ENCODE measurements at places on chromosomes 3 and 15.

- no peak for DNase-seq
- H3K36me3 ChIP-seq: no peaks in the 10 kb centered on the region
- peaks cover 22% of the 10 kb centered on the region for H3K4me1 ChIP-seq
Observed at GRCh38 chr3:150254309-150254708, 153.8 kb upstream of the TSC22D2 start.

DNA sequence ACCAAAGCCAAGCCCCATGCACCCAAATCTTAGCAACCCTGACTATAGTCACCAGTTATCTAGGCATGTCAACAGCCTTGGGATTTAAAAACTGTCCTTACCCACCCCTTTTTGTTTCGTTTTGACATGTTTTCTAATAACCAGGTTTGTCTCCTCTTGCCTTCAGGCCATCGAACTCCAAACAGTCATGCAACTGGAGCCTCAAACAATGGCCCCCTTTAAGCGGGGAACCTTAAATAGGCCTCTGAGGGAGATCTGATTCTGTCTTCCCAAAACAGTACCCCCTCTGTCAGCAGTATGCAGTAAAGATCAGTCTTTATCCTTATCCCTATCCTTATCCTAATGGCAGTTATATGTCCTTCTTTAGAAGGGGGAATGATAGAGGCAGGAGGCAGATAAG, 105.7 kb downstream of the DPH6 start:
- H3K27me3 ChIP-seq: no peaks in the 10 kb centered on the region
- H3K36me3 ChIP-seq: no peaks in the 10 kb centered on the region
- DNase-seq: no peak

GRCh38 chr3:107416138-107416537, 38.9 kb downstream of the CCDC54 start:
- no peaks in the 10 kb centered on the region for H3K36me3 ChIP-seq
- H3K4me3 ChIP-seq: no peak overlapping the region
- H3K27me3 ChIP-seq: no peaks in the 10 kb centered on the region
- DNase-seq: peak; percentile 14
- no peak overlapping the region for H3K27ac ChIP-seq

DNA sequence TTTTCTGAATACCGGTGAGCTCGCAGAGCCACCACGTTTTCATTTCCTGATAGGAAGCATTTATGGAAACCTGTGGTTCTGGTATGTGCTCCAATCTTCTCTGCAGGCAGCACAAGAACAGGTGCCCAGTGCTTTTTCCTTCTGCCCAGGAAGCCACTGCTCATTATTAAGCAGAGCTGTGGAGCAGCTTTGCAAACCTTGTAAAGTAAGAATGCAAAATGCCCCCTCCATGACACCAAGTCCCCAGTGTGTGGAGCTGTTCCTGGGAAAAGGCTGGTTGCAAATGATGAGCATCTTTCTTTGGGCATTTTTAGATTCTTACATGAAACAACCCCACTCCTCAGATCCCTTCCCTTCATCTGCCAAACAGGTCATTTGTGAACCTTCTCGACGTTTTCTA, 65.7 kb upstream of the MRPL3 start:
- H3K4me3 ChIP-seq: no peak overlapping the region
- no peaks in the 10 kb centered on the region for H3K4me1 ChIP-seq
- DNase-seq: no peak
- H3K36me3 ChIP-seq: no peaks in the 10 kb centered on the region
- no peak overlapping the region for H3K27ac ChIP-seq

DNA sequence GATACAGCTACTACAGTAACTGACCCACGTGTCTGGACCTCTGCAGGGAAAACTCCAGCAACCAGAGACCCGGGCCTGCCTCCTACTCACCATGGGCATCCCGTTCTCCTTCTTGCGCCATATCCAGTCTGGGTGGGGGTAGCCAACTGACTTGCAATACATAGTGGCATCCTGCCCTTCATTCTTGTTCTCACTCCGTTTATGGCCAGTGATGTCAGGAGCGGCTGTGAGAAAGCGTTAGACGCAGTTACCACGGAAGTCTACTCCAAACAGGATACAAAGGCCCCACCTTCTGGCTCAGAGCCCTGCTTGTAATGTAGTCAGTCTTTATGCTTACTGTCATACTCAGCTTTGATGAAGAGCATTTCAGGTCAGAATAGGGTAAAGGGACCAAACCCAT, 59.6 kb downstream of the NPTN start:
- peak; percentile 94 for DNase-seq
- H3K27me3 ChIP-seq: no peaks in the 10 kb centered on the region
- peaks cover 4% of the 10 kb centered on the region for H3K4me1 ChIP-seq
- peaks cover 12% of the 10 kb centered on the region for H3K36me3 ChIP-seq
- H3K4me3 ChIP-seq: no peak overlapping the region
- peak overlapping the region; percentile 59 for H3K27ac ChIP-seq

DNA sequence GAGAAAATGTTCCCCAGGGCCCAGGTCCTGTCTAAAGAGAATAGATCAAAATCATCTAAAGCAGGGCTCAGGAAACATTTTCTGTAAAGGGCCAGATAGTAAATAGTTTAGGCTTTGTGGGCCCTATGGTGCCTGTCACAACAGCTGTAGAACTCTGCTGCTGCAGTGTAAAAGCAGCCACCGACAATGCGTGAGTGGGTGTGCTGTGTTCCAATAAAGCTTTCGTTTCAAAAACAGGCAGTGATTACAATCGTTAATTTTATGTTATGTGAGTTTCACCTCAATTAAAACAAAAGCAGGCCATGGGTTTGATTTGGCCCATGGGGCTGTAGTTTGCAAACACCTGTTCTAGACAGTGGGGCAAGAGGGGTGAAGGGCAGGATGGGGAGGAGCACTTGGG, 12.5 kb upstream of the HEG1 start:
- H3K27ac ChIP-seq: no peak overlapping the region
- H3K4me3 ChIP-seq: no peak overlapping the region
- peaks cover 8% of the 10 kb centered on the region for H3K4me1 ChIP-seq
- no peak for DNase-seq
- H3K36me3 ChIP-seq: no peaks in the 10 kb centered on the region

DNA sequence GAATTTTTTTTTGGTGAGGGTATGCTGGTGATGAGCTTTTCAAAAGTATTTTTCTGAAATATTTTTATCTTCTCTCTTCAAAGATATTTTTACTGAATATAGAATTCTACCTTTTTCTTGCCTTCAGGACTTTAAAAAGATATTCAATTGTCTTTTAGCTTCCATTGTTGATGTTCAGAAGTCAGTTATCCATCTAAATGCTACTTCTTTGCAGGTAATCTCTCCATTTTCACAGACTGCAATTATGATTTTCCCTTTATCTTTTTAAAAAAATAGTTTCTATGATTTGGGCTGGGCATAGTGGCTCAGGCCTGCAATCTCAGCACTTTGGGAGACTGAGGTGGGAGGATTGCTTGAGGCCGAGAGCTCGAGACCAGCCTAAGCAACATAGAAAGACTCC, 222.4 kb downstream of the IL20RB start:
- H3K4me1 ChIP-seq: no peaks in the 10 kb centered on the region
- no peak overlapping the region for H3K4me3 ChIP-seq
- H3K27ac ChIP-seq: no peak overlapping the region
- no peaks in the 10 kb centered on the region for H3K27me3 ChIP-seq
- DNase-seq: no peak

DNA sequence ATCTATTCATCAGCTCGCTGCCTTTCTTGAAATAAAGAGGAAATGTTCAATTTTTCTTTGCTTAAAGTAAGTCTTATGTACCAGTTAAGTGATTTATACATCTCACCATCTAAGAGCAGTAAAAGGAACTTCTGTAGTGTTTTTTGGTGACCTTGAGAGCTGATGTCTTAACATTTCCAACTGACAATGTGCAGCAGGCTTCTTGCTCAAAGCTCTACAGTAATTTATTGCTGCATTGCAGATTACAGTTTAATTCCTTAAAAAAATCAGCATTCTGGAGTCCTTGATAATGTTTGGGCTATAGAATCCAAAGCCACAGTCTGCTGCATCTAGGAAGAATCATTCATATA, 61.6 kb downstream of the DIPK2A start:
- no peak overlapping the region for H3K4me3 ChIP-seq
- no peak overlapping the region for H3K27ac ChIP-seq
- H3K27me3 ChIP-seq: no peaks in the 10 kb centered on the region
- DNase-seq: no peak

DNA sequence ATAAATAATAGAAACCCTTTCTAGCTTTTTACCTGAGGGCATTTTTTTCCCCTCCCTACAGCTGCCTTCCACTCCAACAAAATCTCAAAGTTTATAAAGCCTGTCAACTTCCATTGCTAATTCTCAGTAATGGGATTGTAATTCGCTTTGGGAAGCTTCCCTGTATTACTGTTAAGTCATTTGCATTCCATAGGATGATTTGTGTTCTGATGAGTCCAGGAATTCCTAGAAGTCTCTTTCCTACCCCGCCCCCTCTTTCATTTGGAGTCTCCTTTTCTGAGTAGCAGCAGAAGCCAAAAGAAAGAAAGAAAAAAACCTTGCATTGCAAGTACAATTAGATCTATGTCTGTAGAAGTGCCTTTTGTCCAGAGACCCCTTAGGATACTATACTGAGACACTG, 1033.3 kb downstream of the IGSF11 start:
- H3K27ac ChIP-seq: no peak overlapping the region
- no peak for DNase-seq
- H3K4me1 ChIP-seq: no peaks in the 10 kb centered on the region
- no peaks in the 10 kb centered on the region for H3K36me3 ChIP-seq
- H3K27me3 ChIP-seq: no peaks in the 10 kb centered on the region
- H3K4me3 ChIP-seq: no peak overlapping the region

DNA sequence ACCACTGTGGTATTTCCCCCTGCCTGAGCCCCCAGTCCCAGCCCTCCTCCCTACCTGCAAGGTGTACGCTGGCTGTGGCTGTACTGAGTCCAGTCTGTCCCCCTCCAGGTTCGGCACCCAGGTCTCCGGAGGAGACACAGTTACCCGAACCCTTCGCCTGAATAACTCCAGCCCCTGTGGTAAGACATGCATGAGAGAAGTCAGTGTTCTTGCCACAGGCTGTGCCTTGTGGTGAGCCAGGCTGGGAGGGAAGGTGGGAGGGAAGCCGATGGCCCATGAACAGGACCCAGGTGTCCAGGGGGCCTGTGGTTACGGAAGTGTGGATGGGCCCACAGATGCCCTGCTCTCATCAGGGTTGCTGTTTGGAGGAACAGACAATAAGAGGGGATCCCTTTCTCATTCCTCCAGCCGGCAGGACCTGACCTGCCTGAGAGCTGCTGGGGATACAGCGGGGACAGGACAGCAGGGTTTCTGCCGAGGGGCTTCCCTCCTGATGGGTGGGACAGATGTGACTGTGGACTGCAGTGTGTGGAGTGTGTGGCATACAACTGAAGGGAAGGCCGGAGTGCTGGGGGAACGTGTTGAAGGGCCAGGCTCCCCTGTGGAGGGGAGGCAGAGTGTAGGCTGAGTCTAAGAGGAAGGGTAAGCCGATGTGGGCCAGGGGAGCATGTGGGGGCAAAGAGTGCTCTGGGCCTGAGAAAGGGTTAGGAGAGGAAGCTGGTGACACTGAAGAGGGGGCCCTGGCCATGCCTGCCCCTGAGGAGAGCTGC, 21.9 kb downstream of the ACAA1 start:
- H3K27ac ChIP-seq: no peak overlapping the region
- H3K36me3 ChIP-seq: no peaks in the 10 kb centered on the region
- DNase-seq: no peak
- H3K27me3 ChIP-seq: no peaks in the 10 kb centered on the region
- H3K4me3 ChIP-seq: no peak overlapping the region
- H3K4me1 ChIP-seq: no peaks in the 10 kb centered on the region

DNA sequence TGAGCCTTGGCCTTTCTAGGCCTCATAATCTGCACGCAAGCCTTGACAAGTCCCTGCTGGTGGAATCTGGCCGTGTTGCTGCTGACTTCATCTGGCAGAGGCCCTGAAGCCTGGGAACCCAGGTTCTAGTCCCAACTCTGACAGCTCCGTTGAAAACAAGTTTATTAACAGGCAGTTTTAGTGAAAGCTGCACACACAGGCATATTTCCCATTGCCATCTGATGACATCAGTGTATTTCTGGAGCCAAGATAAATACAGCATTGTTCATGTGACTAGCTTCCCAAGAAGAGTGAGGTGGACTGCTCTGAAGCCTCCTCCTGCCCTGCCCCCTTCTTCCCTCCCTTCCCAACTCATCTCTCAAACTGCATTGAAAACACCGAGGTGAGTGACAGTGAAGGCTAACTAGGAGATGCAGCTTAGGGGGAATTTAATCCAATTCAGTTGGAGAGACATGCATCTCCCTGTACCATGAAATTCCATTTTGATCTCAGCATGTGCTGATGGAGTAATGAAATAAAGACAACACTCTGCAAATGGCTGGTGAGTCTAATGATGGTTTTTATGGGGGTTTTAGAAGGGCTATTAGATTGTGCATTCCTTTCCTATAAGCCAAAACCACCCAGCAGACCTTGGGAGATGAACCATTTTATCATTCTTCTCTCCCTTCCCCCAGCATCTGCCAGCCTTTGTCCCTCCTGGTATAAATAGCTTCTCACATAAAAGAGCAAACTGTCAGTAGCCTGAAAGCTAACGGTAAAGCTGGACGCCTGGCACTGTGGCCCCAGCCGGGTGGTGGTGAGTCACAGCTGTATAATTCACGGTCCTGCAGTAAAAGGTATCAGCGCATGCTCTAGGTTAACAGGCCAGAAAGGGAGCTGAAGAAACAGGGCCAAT, 38.0 kb downstream of the PRICKLE2 start:
- H3K27ac ChIP-seq: peak overlapping the region; percentile 90
- H3K27me3 ChIP-seq: no peaks in the 10 kb centered on the region
- H3K4me3 ChIP-seq: no peak overlapping the region
- peaks cover 48% of the 10 kb centered on the region for H3K4me1 ChIP-seq

DNA sequence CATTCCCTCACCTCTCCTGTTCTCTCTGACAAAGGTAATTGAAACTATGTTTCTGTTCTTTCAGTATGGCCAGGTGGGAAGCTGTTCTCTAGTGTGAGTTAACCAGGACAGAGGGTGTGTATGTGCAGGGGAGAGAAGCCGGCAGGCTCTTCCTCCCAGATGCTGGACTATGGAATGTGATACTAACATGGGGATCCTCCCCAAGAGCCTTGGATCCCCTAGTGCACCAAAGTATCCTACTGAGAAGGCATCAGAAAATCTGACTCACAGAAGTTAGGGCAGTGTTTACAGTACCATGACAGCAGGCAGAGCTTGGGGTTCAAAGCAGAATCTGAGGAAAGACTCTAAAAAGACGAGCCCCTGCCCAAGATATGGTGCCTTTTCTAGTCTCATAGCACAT, 123.1 kb downstream of the APBA2 start:
- no peaks in the 10 kb centered on the region for H3K4me1 ChIP-seq
- H3K27me3 ChIP-seq: no peaks in the 10 kb centered on the region
- no peak for DNase-seq
- H3K27ac ChIP-seq: no peak overlapping the region
- no peak overlapping the region for H3K4me3 ChIP-seq
- H3K36me3 ChIP-seq: no peaks in the 10 kb centered on the region

DNA sequence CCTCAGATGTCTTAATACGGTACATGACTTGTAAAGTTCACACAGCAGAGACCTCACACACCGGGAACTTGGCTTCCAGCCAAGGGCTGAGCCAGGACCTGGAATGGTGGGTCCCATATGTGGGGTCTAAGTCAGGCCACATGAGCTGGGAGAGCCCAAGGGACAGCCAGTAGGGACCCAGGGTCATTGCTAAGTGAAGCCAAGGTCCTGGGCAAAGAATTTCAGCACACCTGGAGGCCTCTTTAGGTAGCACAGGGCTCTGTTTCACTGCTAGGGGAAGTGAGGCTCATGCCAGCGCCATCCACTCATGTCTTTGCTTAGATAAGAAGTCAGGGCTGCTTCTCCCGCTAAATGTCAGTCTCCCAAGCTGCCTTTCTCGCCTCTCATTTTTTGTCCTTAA, 116.6 kb upstream of the TLE3 start:
- no peaks in the 10 kb centered on the region for H3K36me3 ChIP-seq
- H3K27me3 ChIP-seq: peaks cover 13% of the 10 kb centered on the region
- no peak for DNase-seq
- no peak overlapping the region for H3K27ac ChIP-seq
- H3K4me3 ChIP-seq: no peak overlapping the region
- no peaks in the 10 kb centered on the region for H3K4me1 ChIP-seq
